Suprapubic skin (tissue), 4 donors: ENCODE measurements at places on chromosomes 6 and 20. TPM values are rescaled to one million over a fixed set of nuclear protein-coding genes. Genes with fewer than 3 reads are reported as not detected.

Gene MYMX
- total RNA-seq: not detected

Gene PAK5
- 0.56 TPM for total RNA-seq

Gene SRMS
- total RNA-seq: not detected

Gene ATXN1
- 41.1 TPM for total RNA-seq

Gene RAET1E
- 46.8 TPM for total RNA-seq

Gene RIPOR3
- 5.6 TPM for total RNA-seq

Gene PTCRA
- total RNA-seq: not detected

Gene CLDN20
- not detected for total RNA-seq

Gene LY6G6C
- total RNA-seq: 310 TPM

DNA sequence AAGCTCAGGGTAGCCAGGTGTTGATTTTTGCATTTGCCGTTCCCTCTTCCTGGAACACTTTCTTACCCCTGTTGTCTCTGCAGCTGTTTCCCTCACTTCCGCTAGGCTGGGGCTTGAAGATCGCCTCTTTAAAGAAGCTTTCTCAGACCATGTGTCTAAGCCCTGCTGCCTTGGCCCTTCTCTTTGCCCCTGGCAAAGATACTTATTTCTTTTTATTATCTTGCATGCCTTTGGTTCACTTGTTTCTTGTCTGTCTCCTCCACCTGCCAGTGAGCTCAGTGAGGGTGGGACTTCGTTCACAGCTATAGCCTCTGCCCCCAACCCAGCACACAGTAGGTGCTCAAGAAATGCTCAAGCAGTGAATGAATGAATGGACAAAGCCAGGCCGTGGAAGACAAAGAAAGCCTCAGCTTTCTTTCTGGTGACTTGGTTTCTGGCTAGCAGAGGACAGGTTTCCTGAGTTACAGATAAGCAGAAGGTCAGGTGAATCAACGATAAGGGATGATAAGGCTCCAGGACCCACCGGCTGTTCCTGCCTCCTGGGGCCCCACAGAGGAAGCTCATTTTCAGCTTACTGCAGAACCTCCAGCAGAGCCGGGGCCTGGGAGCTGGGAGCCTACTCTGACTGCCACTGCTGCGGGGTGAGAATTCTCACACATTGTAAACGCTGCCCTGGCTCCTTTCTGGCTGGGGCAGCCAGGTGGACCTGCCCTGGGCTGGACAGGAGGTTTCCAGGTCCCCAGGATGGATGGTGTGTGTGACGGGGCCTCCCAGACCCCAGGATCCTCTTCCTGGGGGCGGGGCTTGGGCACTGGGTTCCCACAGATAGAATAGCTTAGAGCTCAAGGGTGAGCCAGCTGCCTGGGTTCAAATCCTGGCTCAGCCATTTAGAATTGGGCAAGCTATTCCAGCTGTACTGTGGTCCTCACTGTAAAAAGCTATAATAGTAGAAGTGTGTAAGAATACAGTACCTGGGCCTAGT, 29.8 kb downstream of the SNAI1 start:
- H3K27ac ChIP-seq: no peak overlapping the region
- H3K4me3 ChIP-seq: no peak overlapping the region
- H3K27me3 ChIP-seq: peaks cover 15% of the 10 kb centered on the region
- DNase-seq: no peak
- H3K4me1 ChIP-seq: peaks cover 22% of the 10 kb centered on the region
- no peaks in the 10 kb centered on the region for H3K36me3 ChIP-seq

- H3K4me3 ChIP-seq: no peak overlapping the region
- H3K4me1 ChIP-seq: peaks cover 21% of the 10 kb centered on the region
- no peaks in the 10 kb centered on the region for H3K36me3 ChIP-seq
- no peak for DNase-seq
Observed at GRCh38 chr6:163955756-163956155, 541.2 kb downstream of the QKI start.

- H3K4me3 ChIP-seq: no peak overlapping the region
- no peak overlapping the region for H3K27ac ChIP-seq
- no peaks in the 10 kb centered on the region for H3K36me3 ChIP-seq
Observed at GRCh38 chr6:29737707-29738630, 14.7 kb downstream of the HLA-F start.

DNA sequence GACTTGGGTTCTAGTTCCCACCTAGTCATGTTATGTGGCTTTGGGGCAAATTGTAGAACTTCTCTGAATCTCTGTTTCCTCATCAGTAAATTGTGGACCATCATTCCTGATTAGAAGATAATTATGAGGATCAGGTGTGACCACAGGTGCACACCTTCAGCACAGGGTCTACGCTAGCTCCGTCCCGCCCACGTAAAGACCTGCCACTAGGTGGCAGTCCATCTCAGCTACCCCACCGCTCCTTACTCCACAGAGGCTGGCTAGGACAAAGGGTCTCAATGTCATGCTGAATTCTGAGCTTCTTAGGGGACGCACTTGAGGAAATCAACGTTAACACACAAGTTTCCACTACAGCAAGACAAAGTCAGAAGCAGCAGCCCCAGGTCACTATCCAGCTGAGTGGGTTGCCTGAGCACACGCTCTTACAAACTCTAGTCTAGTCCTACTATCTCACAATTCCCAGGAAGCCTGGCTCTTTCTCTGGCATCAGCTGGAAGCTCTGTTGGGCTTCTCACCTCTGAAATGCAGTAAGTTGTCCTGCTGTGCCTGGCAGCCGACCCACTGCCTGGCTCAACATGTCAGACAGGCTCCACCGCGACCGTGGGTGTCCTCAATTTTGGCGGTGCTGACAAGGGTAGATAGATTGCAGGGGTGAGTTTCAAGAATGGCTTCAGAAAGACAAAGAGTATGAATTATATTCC, 2.0 kb upstream of the PLCG1 start:
- DNase-seq: peak; percentile 70
- H3K36me3 ChIP-seq: no peaks in the 10 kb centered on the region
- H3K27ac ChIP-seq: peak overlapping the region; percentile 66
- no peaks in the 10 kb centered on the region for H3K27me3 ChIP-seq
- peaks cover 66% of the 10 kb centered on the region for H3K4me1 ChIP-seq

DNA sequence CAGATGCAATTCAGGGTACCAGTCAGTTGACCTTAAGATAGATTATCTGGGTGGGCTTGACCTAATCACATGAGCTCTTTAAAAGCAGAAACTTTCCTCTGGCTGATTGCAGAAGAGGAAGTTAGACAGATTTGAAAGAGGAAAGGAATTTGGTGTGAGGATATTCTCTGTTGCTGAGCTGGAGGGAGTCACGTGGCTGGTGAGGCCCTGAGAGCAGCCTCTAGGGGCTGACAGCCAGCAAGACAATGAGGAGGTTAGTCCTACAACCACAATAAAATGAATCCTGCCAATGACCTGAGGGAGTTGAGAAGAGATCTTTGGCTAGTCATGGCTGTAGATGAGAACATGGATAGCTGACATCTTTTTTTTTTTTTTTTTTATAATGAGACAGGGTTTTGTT, 87.0 kb upstream of the B3GAT2 start:
- no peaks in the 10 kb centered on the region for H3K36me3 ChIP-seq
- H3K27ac ChIP-seq: no peak overlapping the region
- H3K27me3 ChIP-seq: no peaks in the 10 kb centered on the region
- peaks cover 2% of the 10 kb centered on the region for H3K4me1 ChIP-seq
- no peak for DNase-seq

GRCh38 chr20:1660246-1660645, 2.7 kb upstream of the SIRPG start:
- H3K36me3 ChIP-seq: no peaks in the 10 kb centered on the region
- no peak overlapping the region for H3K4me3 ChIP-seq
- H3K27me3 ChIP-seq: peaks cover 30% of the 10 kb centered on the region

DNA sequence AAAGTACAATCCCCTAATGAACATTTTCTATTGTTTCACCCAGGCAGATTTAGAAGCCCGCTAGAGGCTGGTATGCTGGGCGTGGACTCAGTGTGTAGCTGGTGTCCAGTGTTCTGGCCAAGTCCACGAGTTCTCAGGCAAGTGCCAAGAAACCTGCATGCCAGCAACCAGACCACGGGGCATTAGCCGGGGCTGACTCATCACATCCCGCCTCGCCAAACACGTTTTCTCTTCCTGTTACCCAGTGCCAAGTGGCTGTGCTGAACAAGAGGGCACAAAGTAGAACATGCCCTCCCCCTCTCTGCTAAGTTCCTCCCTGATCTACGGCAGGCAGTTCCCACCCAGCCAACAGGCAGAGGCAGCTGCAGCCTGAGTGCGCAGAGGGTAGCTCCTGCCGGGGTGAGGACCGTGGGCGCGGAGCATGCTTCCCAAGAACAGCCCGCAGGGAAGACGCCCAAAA, 29.6 kb downstream of the RAMACL start:
- peaks cover 56% of the 10 kb centered on the region for H3K4me1 ChIP-seq
- H3K27ac ChIP-seq: peak overlapping the region; percentile 83
- H3K27me3 ChIP-seq: no peaks in the 10 kb centered on the region
- H3K36me3 ChIP-seq: no peaks in the 10 kb centered on the region

DNA sequence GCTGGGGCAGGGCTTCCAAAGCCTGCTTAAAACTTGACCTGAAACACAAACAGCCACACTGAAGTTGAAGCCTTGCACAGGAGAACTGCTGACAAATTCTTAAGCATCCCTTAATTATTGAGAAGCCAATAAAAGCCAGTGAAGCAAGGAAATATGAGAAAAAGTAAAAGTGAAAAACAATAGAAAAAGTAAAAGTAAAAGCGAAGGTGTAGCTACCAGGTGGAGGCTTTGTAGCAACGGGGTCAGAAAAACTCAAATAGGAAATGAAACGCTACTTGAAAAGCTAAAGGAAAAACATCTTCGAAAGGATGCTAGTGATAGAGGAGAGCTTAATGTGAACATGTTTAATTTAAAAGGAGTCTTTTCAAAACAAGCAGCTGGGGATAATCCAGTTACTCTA, 97.4 kb downstream of the IRF4 start:
- DNase-seq: no peak
- H3K27me3 ChIP-seq: no peaks in the 10 kb centered on the region
- H3K4me3 ChIP-seq: no peak overlapping the region
- peaks cover 38% of the 10 kb centered on the region for H3K36me3 ChIP-seq
- H3K27ac ChIP-seq: no peak overlapping the region

- no peak overlapping the region for H3K27ac ChIP-seq
- DNase-seq: no peak
- no peak overlapping the region for H3K4me3 ChIP-seq
- no peaks in the 10 kb centered on the region for H3K36me3 ChIP-seq
Observed at GRCh38 chr20:21607971-21608725, 94.3 kb upstream of the NKX2-2 start.

- H3K4me3 ChIP-seq: no peak overlapping the region
- H3K36me3 ChIP-seq: no peaks in the 10 kb centered on the region
- no peaks in the 10 kb centered on the region for H3K4me1 ChIP-seq
- no peak for DNase-seq
- no peaks in the 10 kb centered on the region for H3K27me3 ChIP-seq
- no peak overlapping the region for H3K27ac ChIP-seq
Observed at GRCh38 chr6:106759112-106759511, 129.7 kb downstream of the QRSL1 start.

DNA sequence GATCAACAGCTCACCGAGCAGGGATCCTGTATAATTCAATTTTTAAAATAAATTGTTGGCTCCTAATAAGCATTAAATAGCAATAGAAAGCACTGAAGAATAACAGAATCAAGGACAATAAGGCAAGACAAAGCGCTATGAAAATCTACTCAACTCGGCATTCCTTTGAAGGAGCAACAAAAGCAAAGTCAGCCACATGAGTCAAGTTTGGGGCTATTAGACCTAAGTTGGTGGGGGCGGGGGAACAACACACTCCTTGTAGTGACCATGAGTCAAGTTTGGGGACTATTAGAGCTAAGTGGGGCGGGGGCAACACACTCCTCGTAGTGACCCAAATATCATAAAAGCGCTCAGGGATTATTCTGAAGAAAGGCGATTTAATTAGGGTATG, 120.0 kb downstream of the FOXC1 start:
- no peaks in the 10 kb centered on the region for H3K27me3 ChIP-seq
- no peak overlapping the region for H3K4me3 ChIP-seq
- DNase-seq: no peak
